ENCODE measurements at places on chromosomes 1 and 21.

DNA sequence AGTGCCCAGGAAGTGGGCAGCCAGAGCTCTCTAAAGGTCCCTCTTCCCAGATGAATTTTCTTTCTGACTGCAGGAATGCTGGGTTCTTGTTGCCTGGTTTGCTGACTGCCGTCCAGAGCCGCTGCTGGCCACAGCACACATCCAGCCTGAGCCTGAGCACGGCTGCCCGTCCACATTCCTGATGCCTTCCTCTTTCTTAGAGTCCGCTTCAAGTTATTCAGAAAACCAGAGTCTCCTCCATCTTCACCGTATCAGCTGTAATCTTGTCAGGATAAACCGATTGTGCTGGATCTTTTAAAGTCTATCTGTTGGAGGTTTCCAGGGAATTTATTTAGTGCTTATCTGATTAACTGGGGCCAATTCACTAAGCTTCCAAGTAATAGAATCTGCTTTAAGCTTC is 84.8 kb upstream of the BCAR3 start:
- no peak for DNase-seq

DNA sequence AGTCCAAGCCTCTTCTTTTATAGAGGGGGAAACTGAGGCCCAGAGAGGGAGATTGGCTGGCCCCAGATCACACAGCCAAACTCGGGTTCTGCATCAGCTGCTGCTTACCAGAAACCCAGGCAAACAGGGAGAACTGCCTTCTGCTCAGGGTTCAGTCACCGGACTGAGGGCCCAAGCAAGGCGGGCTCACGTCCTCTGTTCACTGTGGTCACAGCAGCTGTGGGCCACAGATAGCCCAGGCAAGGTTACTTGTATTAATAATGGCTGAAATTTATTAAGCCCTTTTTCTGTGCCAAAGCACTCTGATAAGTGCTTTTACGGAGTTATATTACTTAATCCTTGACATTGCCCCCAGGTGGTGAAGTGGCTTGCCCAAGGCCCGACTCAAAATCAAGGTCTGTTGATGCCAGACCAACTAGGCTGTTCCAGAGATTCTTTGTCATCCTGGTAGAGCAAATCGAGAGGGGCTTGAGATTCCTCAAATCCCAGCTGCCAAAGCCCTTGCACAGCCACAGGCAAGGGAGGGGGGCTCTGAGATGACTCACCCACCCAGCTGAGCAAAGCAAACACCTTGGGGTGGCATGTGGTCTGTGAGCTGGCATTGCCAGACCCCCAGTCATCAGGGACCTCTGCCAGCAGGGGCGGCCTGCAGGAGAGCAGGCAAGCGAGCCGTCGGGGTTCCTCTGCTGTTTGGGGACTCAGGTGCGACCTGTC is 36.5 kb downstream of the EPHB2 start:
- no peak for DNase-seq

- DNase-seq = no peak
These were observed 53.1 kb downstream of the ZNF326 start for GRCh38 chr1:90048043-90048442.

DNA sequence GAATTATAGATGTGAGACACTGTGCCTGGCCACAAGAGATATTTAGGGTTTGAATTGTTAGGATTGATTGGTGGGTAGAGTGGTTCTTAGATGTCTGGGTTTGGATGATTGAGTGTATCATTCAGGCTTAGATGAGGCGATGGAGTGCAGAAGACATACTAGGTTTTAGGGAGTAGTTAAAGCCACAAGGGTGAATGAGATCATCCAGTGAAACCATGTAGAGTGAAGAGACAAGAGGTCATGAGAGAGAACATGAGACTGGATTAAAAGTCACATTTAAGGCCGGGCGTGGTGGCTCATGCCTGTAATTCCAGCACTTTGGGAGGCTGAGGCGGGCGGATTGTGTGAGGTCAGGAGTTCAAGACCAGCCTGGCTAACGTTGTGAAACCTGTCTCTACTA is 37.2 kb downstream of the ZFYVE9 start:
- DNase-seq = no peak

- no peak for DNase-seq
These were observed 76.1 kb downstream of the SCCPDH start for GRCh38 chr1:246800356-246800755.

DNA sequence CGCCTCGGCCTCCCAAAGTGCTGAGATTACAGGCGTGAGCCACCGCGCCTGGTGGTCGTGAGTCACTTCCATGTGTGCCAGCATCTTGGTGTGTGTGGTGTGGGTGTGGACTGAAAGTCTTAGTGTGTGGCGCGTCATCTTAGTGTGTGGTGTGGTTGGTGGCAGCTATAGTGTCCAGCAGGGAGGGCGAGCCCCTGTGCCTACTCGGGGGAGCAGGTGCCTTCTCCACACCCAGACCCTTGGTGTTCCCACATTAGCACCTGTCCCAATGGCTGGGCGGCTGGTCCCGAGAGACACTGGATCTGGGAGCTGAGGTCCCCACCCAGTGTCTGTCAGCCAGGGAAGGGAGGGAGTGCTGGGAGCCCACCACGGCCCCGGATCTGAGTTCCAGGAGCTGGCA is 2.8 kb downstream of the SCNN1D start:
- no peak for DNase-seq

- DNase-seq = no peak
These were observed 96.8 kb downstream of the XPR1 start for GRCh38 chr1:180728472-180729106.

- no peak for DNase-seq
These were observed 3.9 kb downstream of the POFUT2 start for GRCh38 chr21:45283611-45284455.

DNA sequence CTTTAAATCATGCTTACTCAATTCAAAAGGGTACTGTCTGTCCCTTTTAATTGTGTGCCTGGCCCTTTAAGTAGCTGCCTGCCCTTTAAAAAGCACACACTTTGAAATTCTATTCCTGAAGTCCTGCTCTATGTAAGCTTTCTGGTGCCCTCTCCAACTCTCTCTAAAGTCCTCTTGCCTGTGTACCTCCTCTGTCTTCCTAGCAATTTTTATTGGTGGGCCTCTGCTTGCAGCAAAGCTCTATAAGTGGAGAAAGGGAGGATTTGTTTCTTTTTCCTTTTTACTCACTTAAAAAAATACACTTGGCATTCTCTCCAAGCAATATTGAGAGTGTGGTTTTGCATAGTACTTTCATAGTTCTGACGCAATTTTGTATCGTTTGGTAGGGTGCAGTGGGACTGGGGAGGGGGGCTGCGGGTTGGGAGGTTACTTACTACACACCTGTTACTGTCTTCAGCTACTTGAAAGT is 135.4 kb downstream of the LMO4 start:
- DNase-seq = no peak

DNA sequence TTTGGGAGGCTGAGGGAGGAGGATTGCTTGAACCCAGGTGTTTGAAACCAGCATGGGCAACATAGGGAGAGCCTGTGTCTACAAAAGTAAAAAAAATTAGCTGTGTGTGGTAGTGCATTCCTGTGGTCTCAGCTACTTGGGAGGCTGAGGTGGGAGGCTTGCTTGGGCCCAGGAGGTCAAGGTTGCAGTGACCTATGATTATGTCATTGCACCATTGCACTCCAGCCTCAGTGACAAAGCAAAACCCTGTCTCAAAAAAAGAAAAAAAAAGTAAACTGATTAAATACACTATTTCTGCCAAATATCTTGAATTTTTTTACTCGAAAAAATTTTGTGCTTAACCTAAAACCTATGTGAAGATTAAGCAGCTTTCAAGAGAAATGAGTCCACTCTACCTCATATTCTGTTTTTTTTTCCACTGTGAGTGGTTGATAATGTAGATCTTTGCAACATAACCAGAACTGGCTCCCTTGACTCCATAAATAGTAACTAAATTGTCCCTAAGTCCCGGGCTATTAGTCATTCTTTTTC is 19.4 kb upstream of the ZNF281 start:
- no peak for DNase-seq

GRCh38 chr1:201456499-201457309 is 12.3 kb downstream of the PHLDA3 start:
- DNase-seq = no peak

DNA sequence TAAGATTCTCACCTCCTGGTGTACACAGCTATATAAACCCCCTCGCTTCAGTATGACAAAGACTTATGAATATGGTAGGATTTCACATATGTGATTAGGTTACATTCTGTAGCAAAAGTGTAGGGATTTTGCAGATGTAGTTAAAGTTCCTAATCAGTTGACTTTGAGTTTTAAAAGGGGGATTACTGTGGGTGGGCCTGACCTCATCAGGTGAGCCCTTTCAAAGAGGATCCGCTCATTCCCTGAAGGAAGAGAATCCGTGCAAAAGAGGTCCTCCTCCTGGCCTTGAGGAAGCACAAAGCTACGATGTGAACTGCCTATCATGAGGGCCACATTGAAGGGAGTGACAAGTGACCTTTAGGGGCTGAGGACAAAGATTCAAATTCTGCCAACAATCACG is 30.6 kb upstream of the KAZN start:
- DNase-seq = no peak

- no peak for DNase-seq
These were observed 1176.1 kb upstream of the ADGRL2 start for GRCh38 chr1:80624682-80625081.

DNA sequence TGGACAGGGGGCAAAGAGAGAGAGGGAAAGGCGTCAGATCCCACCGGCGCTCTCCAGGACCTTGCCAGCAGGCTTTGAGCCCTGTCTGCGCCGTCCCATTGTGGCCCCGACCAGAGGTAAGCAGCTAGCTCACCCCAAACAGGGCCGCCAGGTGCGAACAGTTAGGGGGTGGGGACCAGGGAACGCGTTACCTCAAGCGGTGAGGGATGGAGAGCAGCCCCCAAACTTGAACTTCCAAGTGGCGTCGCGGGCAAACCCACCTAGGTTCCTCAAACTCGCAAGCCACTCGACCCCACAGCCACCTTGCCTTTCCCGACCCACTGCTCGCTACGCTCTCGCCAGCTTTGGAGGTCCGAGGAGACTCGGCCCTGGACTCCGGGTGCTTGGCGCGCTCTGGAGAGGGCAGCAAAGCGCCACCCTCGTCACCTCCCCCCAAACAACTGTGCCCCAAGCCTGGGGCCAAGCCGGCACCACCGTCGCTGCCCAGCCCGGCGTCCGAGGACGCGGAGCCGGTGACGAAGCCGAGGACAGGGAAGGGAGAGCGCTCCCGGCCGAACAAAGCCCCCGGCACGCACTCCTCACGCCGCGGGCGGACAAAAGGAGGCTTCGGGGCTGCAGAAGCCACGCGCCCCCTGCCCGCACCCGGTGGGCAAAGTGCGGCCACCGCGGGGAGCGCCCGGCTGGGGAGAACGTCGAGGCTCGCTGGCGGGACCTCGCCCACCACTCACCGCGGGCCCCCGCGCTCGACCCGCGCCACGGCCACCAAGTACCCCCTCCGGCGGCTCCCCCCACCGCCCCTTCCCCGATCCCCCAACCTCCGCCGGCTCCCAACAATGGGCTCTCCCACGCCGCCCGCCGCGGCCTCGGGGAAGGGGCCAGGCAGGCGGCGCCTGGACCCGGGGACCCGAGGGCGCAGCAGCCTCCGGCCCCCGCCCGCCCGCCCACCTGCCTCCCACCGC is 976 bp downstream of the SSBP3 start:
- peak; percentile 14 for DNase-seq

- DNase-seq = no peak
These were observed 587.9 kb downstream of the ADGRL2 start for GRCh38 chr1:82388679-82389078.

DNA sequence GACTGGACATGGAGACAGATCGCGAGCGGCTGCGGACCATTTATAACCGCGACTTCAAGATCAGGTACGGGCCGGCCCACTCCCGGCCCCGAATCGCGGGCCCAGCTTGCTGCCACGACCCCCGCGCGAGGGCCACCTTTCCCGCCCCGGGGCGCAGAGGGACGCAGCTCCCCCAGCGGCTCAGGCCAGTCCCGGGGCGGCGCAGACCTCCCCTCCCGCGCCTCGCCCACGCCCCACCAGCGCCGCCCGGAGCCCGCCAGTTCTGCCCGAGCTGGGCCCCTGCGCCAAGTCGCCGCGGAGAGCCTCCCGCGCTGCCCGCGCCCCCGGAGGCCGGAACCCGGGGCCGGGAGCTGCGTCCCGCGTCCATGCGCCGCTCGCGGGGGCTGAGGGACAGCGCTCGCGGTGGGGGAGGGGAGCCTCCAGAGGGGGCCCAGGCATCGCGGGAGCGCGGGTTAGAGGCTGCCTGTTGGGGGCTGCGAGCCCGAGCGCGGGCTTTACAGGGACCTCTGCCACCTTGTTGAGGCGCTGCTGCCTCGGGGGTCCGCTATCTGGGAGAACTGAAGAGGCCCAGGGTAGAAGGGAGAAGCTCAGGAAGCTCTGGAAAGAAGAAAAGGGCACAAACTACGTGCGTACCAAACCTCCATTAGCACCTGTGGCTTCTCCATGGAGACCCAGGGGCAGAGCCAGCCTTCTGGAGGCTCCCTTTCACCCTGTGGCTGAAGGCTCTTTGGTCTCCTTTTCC is 698 bp downstream of the MOV10 start:
- peak; percentile 28 for DNase-seq

DNA sequence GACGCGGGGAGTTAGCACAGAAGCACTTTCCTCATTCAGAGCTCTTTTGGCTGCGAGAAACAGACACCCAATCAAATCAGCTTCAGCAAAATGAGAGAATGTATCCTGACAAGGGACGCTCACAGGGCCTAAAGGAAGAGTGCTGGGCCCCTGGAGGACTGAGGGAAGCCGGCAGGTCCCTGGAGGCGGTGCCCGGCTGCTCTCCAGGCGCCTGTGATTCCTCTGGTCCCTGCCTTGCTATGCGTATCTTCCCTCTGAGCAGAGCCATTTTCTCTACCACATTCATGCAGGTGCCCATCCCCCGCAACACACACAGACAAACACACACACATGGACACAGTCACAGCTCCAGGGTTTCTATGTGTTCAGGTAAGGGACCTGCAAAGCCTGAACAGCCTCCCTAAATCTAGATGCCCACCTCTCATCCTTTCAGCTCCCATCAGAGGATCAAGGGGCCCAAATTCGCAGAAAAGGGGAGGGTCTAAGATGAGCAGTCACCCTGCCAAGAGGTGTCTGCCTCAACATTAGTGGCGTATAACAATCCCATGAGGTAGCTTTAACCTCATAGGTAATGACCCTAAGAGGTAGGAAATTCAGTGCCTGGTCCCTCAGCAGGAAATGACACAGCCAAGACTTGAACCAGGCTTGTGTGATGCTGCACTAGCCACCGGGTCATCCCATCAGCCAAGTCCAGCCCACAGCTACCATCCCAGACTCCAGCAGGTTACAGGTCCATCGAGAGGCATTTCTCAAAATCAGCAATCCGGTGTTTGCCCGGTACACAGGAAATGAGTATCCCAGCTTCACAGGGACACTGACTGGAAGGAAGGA is 29.0 kb downstream of the PTAFR start:
- DNase-seq = no peak
